ENCODE measurements at places on chromosomes 1 and 21.

DNA sequence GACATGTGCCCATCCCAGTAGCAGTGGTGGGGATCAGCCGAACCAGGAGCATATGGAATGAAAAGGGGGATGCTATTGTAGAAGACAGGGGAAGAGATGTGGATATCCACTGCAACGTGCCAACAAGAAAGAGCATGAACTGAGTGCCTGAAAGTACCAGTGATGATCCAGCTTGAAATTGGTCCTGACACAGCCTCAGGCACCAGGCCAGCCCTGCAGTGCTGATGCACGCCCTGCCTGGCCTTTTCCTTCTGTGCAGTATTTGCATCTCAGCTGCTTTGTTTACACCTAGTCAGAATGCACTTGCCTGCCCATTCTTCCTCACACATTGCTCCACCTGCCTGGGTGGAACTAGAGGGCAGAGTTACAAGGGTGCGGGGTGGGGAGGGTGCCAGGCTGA is 50.3 kb upstream of the ARTN start:
- DNase-seq, result no peak

- no peak for DNase-seq
Measured at GRCh38 chr1:233016798-233017197, 66.4 kb downstream of the NTPCR start.

DNA sequence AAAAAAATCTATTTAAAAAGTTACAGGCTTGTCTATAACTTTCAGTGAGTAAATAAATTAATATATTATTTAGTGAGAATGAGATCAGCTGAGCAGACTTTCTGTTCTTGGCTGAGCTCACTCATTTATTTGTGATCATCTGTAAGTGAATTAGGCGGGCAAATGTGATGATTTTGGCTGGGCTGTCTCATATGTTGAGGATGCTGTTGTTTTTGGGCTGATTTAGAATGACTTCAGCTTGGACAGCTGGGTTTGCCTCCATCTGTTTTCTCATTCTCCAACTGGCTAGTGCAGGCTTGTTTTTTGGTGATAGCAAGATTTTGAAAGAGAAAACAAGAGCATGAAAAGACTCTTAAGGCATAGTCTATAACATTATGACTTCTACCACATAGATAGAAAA is 475.8 kb upstream of the OLFM3 start:
- no peak for DNase-seq

DNA sequence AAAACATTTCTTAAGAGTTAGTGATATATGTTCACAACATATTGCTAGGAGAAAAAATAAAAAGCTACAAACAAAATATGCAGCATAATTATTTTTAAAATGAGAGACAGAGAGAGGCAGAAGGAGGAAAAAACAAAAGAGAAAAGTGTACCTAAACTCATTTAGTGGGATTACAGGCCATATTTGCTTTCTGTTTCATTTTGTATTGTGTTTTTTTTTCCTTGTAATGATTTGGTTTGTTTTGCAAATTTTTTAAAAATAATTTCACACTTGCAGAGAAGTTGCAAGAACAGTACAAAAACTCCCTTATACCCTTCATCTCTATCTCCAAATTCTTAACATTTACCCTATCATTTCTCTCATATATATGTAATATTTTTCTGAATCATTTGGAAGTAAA is 65.0 kb downstream of the LBR start:
- DNase-seq, result no peak

DNA sequence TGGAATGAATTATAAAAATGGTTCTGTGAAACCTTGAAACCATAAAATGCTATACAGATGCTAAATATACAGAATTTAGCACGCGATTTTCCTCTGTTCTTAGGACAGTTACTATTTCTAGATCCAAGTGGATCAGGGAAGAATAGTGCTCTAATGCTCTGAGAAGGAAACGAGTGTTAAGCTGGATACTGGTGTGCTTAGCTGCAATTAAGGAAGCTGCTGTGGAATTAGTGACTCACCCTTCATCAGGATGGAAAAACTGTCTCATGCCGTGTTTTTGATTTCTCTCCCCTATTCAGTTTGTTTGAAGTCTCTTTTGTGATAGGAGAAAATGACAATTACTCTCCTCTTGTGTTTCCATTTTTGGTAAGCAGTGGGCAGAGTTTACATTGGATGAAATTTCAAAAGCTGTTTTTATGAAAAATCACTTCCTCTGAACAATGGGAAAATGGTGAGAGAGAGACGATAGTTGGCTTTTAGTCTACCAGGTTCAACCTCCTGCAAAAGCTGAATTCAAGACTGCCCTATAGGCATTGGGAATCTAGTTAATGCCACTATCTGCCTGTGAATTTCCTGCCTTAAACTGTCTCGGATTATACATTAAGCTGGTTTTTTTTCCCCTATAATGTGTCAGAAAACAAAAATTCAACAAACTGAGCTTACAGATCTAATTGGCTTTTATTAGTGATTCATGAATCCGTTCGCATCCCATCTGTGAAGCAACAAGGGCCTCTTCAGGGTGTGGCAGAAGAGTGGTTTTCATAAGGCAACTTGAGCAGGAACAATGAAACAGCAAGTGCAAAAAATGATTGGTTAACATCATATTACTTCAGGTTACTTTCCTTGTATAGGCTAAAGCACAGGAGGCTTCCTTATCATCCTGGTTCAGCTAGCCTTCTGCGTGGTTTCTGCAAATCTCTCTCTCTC is 179.8 kb downstream of the ST6GALNAC3 start:
- no peak for DNase-seq

- DNase-seq, result no peak
Measured at GRCh38 chr1:32125313-32125712, 17.5 kb downstream of the KPNA6 start.

Measured in H1 (cell line).